ENCODE measurements at places on chromosomes 7 and 10.
A peak's percentile ranks its signal among the peaks of the same experiment; 100 is the strongest.

DNA sequence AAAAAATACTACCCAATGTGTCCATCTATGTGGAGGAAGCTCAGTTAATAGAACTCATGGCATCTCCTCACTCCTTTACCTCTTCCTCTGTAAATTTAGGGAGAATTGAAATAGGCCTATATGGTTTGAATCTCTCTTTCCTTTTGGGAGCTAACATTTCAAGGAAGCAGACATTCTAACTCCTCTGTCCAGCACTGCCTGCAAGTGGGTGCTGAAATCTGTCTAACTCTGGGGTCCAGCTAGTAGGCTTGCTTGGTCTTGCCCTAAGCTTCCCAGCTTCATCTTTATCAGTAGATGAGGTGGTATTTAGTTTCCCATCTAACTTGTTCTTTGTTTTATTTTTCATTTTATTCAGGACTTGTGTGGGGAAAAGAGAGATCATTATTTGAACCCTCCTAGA lies 23.2 kb downstream of the CYCS start:
- DNase-seq, result no peak

DNA sequence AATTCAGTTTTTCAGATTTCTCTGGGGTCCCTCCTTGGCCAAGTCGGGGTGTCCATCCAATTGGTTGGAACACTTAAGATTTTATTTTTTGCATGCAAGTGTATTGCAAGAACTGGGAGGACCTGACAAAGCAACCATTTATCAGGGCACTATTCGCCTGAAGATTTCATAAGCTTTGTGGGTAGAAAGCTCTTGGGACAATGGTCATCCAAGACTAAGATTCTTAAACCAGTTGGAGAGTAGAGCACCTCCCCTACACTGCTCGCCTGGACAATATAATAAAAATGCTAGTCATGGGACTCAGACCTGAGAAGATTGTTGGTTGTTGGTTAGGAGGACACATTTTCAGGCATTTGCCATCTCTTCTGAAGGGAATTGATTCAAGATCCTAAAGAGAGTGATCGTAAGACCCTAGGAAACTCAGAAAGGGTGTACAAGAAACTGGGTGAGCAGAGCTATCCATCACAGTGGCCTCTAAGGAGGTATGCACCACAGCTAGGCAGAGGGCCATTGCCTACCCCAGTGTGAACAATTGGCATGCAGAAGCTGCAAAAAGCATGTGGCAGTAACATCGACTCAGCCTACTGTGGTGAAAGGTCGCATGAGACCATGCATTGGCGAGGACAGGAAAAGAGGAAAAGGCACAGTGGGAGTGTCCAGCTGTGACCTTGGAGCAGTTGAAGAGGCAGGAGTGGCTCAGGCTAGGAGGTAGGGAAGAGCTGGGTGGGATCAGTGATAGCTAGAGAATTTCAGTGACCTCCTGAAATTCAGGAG lies 1235.3 kb upstream of the AUTS2 start:
- no peak for DNase-seq

- DNase-seq, result no peak
These were observed 9.2 kb downstream of the USP54 start for GRCh38 chr10:73581918-73582317.

DNA sequence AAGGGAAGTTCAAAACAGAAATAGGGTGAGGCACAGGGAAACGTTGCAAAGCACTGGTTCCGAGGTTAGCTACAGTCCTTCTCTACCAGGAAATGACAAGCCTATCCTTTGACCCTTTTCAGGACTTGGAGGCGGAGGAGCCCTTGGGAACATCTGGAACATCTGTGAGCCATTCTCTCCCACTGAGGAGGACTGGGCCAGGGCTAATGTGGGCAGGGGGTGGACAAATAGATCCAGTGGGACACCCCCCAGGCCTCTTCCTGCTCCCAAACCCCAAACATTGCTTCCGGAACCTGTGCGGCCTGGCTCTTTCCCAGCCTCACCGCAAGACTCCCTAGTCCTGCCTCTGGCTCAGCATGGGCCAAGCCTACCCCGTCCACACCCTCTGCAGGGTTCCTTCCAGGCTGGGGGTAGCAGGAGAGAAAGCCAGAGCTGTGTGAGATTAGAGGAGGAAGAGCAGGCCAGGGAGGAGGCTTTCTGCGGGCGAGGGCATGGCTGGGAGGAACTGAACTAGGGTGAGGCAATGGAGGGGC lies 36.5 kb downstream of the GHRHR start:
- DNase-seq, result no peak

DNA sequence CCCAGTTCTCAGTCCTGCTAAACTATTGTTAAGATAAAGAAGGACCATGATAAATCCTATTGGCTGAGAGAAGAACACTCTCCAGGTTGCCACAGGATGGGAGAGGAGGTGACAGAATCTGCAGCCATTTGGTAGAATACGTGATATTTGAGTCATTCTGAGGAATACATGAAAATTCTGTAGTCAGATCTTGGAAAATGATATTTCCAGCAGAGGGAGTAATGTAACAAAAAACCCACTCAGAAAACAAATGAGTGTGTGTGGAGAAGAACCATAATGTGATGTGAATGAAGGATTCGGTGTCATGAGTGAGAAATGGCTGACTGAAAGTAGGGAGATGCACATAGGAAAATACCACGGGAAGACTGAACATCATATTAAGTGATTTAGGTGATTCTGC lies 128.5 kb upstream of the PFKP start:
- DNase-seq, result no peak

DNA sequence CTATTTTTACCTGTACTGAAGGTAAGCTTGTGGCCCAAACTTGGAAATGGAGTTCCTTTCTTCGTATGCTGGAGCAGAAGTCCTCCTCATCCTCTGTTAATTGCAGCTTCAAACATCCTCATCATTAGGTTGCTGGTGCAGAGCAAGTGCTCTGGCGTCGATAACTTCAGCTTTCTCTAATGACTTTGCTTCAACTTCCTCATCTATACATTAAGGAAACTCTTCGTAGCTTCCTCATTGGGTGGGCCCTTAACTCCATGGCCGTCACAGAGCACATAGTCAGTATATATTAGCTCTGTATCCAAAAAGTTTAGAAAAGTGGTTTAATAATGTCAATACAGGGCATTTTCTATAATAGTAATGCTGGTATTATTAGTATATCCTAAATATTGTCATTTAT lies 447.7 kb downstream of the SUGCT start:
- no peak for DNase-seq

GRCh38 chr7:113698556-113699220 lies 220.1 kb downstream of the PPP1R3A start:
- no peak for DNase-seq

DNA sequence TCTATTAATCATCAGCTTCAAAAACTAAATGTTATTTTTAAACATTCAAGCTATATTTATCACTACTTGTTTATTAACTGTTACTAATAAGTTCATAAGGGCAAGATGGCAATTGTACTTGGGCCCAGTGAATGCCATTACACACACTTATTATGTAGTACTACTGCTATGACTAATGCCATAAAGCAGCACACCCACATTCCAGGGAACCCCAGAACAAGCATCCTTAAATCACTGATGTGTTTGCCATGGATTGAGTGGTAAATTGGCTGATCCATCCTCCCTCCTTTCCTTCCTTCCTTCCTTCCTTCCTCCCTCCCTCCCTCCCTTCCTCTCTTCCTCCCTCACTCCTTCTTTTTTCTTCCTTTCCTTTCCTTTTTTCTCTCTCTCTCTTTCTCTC lies 37.4 kb upstream of the RSU1 start:
- peak; percentile 48 for DNase-seq

- no peak for DNase-seq
These were observed 216.9 kb upstream of the FERD3L start for GRCh38 chr7:19362099-19362498.

GRCh38 chr10:86160890-86161585 lies 205.6 kb downstream of the GRID1 start:
- DNase-seq, result no peak

DNA sequence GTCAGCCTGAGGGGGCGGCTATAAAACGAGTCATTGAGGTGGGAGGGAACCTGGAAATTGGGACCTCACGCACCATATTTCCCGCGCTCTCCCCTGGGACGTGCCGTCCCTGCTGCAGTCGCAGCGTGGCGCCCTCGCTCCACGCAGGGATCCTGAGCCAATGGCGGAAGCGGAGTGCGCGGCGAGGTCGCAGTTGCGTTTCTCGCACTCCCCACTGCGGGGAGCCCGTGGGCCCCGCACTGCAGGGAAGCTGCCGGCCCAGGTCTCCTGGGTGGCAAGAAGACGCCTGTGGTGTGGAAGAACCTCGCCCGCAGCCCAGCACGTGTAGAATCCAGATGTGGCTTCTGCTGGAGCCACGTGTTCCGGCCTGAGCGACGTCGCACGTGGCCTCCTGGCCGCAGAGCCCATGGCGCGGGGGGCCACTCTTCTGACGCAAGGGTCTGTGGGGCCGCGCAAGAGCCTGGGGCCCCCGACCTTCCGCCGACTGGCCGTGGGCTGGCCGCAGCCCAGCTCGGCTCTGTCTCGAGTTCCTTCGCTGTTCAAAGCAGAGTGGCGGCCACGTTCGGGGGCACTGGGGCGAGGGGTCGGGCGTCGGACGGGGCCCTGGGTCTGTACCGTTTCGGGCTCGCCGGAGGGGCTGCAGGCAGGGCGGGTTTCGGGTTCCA lies 26.4 kb downstream of the HIF1AN start:
- DNase-seq, result peak; percentile 14

- no peak for DNase-seq
These were observed 21.0 kb downstream of the HIBADH start for GRCh38 chr7:27641581-27642230.

DNA sequence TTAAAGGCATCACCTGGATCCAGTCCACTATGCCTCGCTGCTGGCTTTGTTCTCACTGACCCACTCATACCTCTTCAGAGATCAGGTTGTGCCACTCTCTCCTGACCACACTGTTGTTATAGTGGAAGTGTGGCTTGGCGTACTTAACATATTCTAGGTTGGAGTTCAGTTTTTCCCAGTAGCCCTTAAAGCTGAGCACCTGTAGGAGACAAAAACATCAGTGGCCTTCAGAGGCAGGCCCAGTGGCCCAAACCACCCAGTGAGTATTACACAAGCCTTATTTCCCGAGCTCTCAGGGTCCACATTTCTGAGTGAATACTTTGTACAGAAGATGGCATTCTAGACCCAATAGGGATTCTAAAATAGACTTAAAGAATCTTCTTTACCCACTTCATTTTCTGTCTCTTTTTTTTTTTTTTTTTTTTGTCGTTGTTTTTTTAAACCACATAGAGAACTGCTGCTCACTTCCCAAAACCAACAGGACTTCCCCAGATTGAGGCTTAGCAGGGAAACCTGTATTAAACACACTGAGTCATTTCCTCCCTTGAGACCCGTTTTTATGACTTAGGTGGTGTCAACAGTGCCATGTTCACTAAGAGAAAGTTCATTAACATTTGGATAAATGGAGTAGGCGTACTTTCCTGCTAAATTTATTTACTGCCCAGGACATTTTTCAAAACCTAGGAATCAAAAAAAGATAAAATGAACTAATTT lies 85.8 kb downstream of the GSAP start:
- no peak for DNase-seq

- DNase-seq, result no peak
These were observed 63.2 kb downstream of the CYP51A1 start for GRCh38 chr7:92071032-92071431.
